ENCODE measurements at places on chromosomes 3 and 15.

- DNase-seq: peak; percentile 75
Measured at GRCh38 chr3:149808209-149808829, 4.7 kb upstream of the RNF13 start.

DNA sequence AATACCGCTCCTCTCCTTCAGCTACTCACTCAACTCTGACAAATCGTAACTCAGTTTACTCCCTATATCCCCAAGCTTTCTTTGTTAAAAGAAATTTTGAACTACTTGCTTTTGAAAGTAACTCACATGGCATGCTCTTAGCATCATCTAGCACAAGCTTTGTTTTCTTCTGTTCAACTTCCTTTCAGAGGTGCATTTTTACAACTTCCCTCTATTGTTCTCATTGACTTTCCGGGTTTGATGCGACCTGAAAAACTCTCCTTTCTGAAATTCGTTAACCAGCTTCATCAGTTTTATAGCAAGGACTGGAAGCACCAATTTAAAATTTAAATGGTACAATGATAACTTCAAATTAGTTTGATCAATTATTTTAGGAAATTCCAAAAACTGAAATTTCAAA lies 629.5 kb upstream of the TGFBR2 start:
- DNase-seq: no peak

- DNase-seq: no peak
Measured at GRCh38 chr3:176683382-176683781, 513.9 kb downstream of the TBL1XR1 start.

GRCh38 chr3:154367221-154367620 lies 42.9 kb upstream of the DHX36 start:
- no peak for DNase-seq

DNA sequence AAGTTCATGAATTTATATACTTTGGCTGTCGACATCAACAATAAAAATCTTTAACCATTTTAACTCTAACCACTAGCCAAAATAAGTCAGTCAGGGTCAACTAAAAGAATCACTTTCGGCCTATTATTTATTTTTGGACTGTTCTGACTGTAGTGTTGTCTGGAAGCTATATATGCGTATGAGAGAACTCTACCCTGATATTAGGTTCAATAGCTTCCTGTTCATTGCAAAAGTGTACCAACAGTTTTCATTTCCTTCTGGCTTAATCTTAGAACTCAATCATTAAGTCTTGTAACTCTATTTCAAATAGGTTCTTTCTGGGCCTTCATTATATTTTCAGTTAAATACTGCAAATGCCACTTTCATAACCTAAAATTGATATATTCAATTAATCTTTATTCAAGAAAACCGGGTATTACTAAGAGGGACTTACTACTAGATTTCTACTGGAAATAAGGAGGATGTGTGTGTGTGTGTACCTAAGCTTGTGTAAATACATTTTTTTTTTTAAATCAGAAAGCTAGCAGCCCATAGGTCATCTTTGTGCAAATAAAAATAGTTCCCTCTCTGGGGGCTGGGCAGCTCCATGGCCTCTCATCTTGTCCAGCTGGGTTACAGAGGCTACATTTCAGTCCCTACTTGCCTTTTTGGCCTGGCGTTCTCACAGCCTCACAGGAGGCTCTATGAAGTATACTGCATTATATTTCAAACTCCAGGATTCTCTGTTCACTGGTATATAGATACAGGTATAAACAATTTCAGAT lies 5.8 kb downstream of the SERPINI2 start:
- no peak for DNase-seq

GRCh38 chr3:4320096-4320911 lies 17.1 kb downstream of the SETMAR start:
- peak; percentile 42 for DNase-seq

GRCh38 chr3:115074502-115074901 lies 72.6 kb downstream of the ZBTB20 start:
- peak; percentile 19 for DNase-seq

GRCh38 chr15:51492528-51492927 lies 130.0 kb downstream of the DMXL2 start:
- no peak for DNase-seq

DNA sequence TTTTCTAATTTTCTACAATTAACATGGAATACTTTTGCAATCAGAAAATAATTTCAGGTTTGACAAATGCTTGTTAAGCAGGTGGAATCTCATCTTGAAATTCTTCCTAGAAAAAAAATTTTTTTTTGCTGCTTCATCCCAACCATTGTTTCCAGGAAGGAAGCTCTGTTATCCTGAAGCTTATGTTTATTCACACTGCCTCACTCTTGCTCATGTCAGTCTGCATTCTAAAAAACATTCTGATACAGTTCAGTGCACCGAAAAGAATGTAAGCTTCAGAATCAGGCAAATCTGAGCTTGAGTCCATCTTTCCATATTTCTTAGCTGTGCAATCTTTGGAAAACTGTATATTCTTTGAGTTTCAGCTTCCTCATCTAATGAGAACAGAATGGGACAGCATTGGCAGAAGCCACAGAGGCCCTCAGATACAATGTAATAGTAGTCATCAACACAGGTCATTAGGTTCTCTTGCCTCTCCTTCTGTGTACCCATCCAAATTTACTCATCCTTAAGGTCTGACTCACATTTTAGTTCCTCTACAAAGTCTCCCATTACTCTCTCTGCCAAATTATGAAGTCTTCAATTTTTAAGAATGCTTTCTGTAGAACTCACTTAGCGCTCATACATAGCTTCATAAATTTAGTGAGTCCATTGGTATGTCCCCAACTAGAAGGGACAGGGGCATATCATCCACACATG lies 881.8 kb upstream of the NR2F2 start:
- peak; percentile 33 for DNase-seq

GRCh38 chr3:54530944-54531343 lies 396.9 kb downstream of the LRTM1 start:
- no peak for DNase-seq

- no peak for DNase-seq
Measured at GRCh38 chr3:39135170-39135805, 18.1 kb downstream of the CSRNP1 start.

DNA sequence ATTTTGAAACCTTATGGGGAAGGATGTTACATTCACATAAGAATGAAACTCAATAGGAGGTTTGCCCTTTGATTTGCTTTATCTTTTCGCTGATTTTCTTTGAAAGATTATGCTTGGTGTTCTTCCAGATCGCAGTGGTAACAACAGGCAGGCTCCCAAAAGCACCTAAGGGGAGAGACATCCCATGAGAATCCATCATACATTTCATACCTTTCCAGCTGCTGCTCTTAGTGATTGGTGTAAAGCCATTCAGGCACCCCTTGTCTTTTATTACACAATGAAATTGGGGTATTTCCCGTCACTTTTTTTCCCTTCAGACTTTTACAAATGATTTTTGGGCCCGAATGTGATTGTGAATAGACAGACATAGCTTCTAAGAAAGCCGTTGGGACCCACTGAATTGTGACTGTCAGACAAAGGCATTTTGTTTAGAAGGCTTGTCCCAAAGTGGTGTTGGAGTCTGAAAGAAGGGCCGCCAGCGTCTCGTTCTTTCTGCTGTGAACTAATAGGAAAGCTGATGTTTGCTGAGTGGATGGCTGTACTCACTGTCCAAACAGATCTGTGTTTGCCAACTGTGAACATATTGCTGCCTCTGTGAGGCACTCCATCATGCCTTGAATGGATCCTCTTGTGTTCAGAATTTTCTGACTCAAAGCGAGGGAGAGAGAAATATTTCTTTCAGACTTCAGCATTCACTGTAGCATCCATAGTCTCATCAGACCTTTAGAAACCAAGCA lies 164.3 kb downstream of the FNDC3B start:
- DNase-seq: no peak

DNA sequence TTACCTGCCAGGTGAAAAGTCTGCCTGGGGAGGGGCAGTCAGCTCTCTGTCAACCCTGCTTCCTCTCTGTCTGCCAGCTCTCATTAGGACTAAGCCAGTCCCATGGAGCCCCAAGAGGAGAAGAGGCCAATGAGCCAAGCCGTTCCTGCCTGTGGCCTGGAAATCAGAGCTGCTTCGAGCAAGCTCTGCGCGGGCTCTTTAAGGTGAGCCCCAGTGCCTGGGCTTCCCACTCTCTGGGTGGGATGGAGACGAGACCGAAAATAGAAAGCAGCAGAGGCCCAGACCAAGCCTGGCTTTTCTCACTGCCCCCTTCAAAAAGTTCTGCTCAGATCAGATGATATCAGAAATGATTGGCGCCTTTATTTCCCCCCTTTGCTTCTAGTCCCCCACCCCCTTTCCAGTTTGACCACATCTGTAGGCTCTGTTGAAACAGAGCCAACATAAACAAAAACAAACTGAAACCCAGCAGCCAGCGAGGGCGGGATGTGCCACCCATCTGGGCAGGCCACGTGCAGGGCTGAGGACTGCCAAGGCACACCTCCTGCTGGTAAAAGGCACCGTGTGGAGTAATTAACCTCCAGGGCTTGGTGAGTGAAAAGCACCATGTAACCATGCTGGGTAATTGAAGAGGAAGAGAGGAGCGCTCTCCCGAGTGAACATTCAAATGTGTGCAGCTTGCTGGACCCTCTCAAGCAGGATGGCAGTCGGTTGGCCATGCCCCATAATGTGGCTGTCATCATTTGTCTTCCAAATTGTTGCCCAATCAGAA lies 471.0 kb upstream of the PROK2 start:
- DNase-seq: peak; percentile 25

GRCh38 chr3:194306109-194306686 lies 44.9 kb downstream of the CPN2 start:
- DNase-seq: no peak
